ENCODE measurements at places on chromosomes 7 and 10.

GRCh38 chr7:154886591-154886990 is 116.3 kb downstream of the PAXIP1 start:
- DNase-seq = no peak

DNA sequence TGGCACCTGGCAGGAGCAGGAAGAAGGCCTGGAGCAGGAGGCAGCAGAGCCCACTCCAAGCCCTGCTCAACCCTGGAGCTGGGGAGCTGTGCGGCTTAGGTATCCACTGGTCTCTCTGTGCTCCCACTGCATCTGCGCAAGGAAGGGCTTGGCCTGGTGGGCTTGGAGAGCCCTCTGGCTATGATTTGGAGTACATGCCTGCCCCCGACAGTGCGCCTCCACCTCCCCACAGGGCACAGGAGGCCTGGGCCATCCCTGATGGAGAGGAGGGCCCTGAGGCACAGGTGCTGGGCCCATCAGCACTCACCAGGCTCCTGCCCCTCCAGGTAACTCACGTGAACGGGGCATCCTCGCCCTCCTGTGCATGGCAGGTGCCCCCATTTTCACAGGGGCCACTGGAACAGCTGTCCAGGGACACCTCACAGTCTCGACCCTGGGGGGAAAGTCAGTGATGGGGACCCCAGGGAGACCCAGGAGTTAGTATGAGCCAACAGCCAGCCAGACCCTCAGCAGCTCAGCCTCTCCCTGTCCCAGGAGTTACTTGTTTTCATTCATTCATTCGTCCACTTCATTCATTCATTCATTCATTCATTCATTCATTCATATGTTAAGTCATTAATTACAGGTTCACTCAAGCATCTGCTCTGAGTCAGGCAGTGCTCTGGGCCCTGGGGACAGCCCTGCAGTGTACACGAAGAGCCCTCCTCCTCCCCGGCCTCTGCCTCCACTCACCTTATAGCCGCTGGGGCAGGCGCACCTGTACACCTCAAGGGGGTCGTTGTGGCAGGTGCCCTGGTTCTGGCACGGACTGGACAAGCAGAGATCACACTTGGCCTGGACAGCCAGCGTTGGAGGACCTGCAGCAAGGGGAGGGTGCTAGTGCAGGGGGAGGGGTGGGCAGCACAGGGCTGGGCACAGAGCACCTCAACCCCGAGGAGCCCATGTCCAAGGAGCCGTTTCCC is 167.2 kb downstream of the SLIT1 start:
- DNase-seq = no peak

GRCh38 chr7:101812595-101812994 is 4.8 kb upstream of the CUX1 start:
- DNase-seq = no peak

GRCh38 chr7:1134951-1135350 is 25.0 kb downstream of the ZFAND2A start:
- DNase-seq = no peak

- no peak for DNase-seq
Observed at GRCh38 chr10:65611592-65611991, 1314.2 kb upstream of the LRRTM3 start.

GRCh38 chr7:142802301-142802700 is 31.5 kb downstream of the PRSS2 start:
- no peak for DNase-seq

GRCh38 chr7:2821161-2821841 is 22.8 kb downstream of the GNA12 start:
- DNase-seq = no peak

DNA sequence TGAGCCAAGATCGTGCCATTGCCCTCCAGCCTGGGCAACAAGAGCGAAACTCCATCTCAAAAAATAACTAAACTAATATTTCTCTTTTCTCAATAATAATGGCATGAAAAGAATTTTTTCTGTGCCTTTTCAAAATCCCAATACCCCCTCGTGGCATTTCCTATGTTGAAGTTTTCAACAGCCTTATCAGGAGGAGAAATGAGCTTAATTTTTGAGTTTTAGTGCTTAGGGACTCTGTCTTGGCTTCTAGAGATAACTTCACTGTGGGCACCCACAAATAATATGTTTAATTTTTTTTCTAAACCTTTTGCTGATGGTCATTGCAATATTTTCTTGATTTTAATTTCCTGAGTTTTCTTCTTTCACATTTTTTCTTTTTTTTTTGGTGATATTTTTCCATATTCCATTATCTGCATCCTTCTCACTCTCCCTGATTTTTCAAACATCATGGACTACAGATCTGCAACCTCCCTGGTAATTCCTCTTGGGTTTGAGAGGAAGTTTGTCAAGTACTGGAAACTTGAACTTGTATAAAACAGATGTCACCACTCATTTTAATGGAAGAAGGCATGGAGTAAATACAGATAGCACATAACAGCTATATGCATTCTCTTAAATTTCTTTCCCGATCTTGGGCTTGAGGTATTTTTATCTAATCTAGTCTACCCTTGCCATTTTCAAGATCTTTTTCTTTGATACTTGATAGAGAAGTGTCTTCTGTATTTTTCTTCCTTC is 84.0 kb downstream of the KAT6B start:
- no peak for DNase-seq

- DNase-seq = no peak
Observed at GRCh38 chr10:934746-935406, 3.4 kb upstream of the LARP4B start.

- no peak for DNase-seq
Observed at GRCh38 chr7:2175514-2175913, 57.2 kb downstream of the MAD1L1 start.

- no peak for DNase-seq
Observed at GRCh38 chr7:108568801-108569380, 615 bp downstream of the THAP5 start.

- no peak for DNase-seq
Observed at GRCh38 chr7:20438248-20438647, 107.5 kb downstream of the ITGB8 start.

DNA sequence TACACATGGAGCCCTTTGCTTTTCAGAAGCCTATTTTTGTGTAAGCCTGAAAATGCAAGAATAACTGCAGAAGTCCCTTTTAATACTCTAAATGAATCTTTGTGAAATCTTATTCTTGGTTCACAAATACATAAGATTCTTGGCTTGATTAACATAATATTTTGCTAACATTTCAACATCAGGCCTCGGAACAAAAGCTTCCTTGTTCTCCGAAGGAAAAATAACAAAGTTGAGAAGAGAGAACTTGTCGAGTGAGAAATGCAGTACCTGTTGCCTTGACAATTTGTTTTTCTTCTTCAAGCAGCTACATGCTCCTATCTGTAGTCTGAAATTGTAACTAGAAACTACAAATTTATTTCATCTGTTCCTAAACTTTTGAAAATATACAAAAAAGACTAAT is 8.5 kb downstream of the NT5C2 start:
- DNase-seq = no peak

DNA sequence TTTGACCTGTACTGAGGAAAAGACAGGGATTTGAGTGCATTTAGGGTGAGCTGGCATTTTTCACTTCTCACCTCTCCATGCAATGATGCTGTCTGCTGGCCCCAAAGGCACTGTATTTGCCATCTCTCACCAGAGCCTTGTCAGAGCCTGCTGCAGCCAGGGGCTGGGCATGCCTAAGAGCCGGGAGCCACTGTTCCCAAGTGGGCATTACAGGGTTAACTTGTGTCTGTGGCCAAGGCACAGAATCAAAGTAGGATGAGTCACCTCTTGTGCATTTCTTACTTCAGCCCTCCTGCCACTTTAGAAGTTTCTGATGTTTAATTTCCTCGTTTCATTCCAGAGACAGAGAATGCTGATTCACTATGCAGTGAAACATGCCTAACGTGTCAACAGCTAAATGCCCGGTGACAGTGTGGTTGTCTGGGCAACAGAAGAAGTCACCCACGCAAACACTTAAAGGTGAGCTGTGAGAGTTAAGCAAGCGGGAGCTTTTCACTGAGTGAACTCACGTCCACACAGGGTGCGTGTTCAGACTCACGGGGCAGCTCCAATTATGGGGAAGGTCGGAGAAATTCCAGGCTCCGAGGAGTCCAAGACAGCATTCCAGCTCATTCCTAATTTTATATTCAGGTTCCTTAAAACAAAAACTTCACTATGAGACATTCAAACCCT is 57.1 kb upstream of the IGFBP3 start:
- DNase-seq = no peak

- no peak for DNase-seq
Observed at GRCh38 chr10:78769526-78769925, 299.2 kb upstream of the ZMIZ1 start.

GRCh38 chr7:91421018-91421417 is 156.8 kb downstream of the FZD1 start:
- no peak for DNase-seq

GRCh38 chr10:132709471-132709951 is 76.4 kb downstream of the NKX6-2 start:
- DNase-seq = no peak

GRCh38 chr10:100829097-100829870 is 83.5 kb upstream of the SLF2 start:
- DNase-seq = no peak

DNA sequence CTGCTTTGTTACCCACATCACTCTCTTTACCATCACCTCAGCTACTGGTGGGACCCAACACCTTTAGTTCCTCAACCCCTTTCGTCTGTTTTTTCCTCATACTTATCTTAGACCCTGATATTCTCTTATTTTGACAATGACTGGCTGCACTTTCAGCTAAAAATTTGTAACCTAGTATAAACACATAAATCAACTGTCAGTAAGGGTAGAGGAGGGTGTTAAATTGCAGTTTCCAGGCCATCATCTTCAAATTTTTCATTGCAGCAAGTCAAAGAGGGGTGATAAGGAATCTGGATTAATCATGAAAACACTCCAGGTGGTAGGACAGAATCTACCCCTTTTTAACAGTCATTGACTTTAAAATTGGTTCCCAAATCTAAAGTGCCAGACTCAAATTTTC is 27.9 kb downstream of the SEMA3D start:
- DNase-seq = no peak

DNA sequence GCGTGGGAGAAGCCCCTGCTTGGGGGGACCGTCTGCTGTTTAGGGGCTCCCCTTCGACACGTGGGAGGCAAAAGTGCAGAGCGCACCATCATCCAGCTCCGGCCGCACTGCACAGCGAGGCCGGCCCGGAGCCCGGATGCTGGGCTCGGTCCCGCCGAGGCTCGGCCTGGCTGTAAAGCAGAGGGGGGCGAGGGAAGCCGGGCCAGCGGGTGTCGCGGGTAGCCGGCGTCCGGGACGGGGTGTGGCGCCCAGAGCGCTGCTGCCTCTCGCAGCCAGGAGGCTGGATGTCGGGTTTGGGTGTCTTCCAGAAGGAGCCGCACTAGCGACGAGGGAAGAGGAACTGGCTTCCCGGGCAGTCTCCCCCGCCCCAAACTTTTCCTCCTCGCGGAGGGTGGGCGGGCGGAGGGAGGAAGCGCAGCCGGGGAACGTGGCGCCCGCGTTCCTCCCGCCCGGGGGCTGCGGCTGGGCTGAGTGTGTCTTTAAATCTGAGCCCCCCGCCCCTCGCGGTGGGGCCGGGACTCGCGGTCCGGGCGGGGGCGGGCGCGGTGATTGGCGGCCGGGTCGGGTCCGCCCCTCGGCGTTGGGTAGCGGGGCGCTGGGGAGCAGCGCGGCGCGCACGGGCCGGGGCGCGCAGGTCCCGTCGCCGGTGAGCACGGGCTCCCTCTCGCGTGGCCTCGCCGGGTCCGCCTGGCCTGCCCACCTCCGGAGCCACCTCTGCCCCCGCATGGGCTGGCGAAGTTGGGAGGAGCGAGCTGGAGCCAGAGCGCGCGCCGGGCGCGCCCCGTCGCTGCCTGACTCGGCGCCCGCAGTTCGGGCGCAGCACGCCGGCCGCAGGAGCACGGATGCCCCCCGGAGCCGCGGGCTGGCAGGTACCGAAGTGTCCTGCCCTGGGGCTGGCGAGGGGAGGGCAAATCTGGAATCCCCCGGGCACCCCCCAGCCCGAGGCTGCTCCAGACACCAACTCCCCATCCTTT is at the start of gene PALD1:
Gene PALD1 (plus strand): TSS at position 577 of the 974 bp plus-strand sequence. CDS start 47,185 bp downstream, outside the sequence.
- no peak for DNase-seq

DNA sequence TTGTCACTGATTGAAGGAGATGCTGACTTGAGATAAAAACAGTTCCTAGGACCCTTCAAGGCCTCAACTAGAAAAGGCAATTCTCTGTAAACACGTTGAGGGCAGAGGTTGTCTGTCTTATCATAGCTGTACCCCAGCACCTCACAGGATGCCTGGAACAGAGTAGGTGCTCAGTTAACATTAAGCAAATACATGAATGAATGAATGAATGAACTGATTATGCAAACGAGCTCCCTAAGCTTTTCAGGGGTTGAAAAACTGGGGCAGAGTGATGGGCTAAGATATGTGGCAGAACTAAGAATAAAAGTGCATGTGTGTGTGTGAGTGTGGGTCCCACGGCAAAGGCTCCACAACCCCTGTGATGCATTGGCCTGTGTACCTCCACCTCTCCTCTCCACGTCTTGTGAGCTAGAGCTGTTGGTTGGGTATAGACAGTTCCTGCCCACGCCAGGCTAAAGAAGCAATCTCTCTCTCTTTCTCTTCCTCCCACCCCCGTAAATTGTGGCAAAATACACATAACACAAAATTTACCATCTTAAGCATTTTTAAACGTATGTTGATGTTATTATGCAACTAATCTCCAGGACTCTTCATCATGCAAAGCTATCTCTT is 20.9 kb upstream of the SMC3 start:
- no peak for DNase-seq

GRCh38 chr10:97196223-97197029 is 10.7 kb upstream of the SLIT1 start:
- no peak for DNase-seq

DNA sequence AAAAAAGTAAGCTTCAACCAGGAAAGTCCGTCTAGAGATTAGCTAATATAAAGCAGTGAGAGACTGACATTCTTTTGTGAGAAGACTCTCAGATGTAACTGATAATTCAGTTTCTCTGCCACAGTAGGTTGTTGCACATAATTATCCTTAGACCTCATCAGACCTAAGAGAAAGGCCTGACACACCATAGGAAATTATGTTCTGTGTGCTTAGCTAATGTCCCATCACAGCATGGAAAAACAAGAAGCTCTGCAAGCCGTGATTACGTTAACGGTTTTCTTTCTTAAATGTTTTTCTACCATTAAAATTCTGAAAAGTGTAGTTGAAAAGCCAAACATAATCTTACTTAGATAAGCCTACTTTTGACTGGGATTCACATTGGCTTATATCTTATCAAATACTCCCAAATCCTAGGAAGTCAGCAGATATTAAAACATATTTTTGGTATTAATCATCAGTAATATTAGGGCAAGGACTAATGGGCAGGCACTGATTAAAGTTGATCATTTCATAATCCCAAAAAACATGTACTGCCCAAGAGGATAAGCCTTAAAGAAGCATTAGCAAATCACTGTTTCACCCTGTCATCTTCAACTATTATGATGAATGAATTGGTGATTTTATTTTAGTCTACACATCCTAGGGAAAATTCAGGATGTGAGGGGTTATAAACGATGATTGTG is 5.2 kb downstream of the CSTF2T start:
- no peak for DNase-seq

GRCh38 chr10:44465401-44466115 is 80.7 kb upstream of the CXCL12 start:
- DNase-seq = no peak

- DNase-seq = no peak
Observed at GRCh38 chr10:45427262-45427969, 53.4 kb downstream of the ALOX5 start.

All from cortex of kidney (tissue), 1 donor.